ENCODE measurements at places on chromosomes 16 and 17. TPM values are rescaled to one million over a fixed set of nuclear protein-coding genes. Genes with fewer than 3 reads are reported as not detected.

GRCh38 chr16:23052908-23053580 lies 96.2 kb downstream of the USP31 start:
- no peak for DNase-seq
- no peak overlapping the region for H3K27ac ChIP-seq
- no peaks in the 10 kb centered on the region for H3K36me3 ChIP-seq
- H3K4me1 ChIP-seq, result no peaks in the 10 kb centered on the region
- H3K4me3 ChIP-seq, result no peak overlapping the region

Gene DNASE1L2
- polyA plus RNA-seq, result not detected

DNA sequence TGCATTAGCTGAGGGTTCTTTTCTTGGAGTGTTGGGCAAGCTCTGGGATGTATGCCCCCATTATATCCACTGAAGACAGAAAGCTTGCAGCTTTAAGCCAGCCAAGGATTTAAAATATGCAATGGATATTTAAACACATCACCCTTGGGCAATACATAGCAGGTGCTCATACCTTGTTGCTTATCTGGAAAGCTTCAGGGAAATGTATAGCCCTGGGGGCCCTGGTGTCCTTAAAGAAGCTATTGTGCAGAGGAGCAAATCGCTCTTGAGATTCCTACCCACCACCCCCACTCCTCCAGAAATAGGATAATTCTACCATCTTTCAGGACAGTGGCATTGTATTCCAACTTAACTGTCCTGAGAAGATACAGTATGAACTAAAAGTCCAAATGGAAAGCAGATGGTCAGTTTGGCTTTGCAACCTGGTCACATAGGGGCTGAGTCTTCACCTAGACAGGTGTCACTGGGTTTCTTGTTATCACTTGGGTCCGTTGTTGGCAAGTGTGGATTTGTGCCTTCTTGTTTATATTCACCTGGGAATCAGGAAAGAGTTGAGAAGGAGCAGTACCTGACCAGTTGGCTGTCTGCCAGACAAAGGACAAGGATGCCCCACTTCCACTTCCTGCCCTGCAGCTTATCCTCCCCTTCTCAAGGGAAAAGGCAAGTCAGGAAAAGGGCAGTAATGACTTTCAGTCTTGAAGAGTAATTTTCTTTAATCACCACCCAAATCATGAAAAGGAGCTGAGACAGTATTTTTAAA lies 3.4 kb downstream of the ANKRD40CL start:
- no peak overlapping the region for H3K27ac ChIP-seq
- H3K4me1 ChIP-seq, result peaks cover 7% of the 10 kb centered on the region
- H3K27me3 ChIP-seq, result no peaks in the 10 kb centered on the region
- no peak overlapping the region for H3K4me3 ChIP-seq

DNA sequence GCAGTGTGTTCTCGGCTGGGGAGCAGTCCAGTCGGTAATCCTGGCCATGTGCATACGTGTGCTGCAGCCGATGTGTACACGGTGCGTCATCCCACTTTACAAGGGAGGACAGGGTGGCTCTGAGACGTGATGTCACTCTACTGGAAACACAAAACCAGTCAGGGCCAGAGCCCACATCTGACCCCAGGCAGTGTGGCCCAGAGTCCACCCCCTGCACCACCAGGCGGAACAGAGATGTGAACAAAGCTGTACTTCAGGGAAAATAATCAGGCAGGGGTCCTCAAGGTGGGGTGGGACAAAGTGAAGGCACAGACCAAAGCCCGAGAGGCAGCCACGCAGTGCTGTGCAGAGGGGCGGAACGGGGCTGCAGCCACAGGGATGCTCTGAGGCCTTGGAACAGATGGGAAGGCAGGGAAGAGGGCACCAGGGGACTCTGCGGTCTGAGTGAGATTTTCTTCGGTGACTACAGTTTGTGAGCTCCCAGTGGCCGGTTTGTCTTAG lies 181.5 kb downstream of the ZNF423 start:
- no peak for DNase-seq
- no peaks in the 10 kb centered on the region for H3K36me3 ChIP-seq
- no peak overlapping the region for H3K27ac ChIP-seq
- no peak overlapping the region for H3K4me3 ChIP-seq

Gene SALL1
- polyA plus RNA-seq, result not detected

Gene TNFSF13
- polyA plus RNA-seq, result 0.68 TPM

DNA sequence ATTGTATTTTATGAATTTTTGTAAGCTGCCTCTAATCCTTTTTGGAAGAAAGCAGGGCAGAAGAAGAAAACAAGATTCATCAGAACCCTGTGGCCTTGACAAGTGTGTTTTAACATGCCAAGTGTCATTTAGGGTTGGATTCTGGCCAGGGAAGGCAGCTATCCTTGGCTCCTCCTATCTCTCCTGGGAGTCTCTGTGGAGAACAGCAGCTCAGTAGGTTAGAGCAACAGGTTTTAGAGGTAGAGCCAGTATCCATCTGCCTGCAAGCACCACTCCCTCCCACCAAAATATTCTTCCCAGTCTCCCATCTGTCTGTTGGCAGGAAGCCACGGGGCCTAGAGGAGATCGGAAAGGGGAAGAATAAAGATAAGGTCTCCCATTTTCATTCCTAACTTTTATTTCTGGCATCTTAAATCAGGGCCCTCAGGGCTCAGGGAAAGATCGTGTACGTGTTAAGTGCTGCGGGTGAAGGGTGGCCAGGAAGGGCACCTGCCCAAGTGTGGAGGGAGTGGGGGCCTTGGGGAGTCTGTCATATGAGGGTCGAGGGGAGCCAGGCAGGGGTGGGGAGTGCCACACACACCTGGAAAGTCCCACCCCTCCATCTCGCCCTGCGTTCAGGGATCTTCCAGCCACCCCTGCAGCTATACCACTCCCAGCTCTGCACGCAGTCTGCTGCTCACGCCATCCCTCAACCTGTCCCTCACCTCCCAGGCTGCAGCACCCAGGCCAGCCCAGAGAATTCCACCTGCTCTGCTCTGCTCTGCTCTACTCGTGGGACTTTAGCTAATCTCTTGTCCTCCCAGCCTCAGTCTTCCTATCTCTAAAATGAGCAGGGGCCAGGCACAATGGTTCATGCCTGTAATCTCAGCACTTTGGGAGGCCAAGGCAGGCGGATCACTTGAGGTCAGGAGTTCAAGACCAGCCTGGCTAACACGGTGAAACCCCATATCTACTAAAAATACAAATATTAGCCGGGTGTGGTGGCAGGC lies 17.1 kb upstream of the CPSF4L start:
- H3K27ac ChIP-seq, result no peak overlapping the region
- H3K36me3 ChIP-seq, result no peaks in the 10 kb centered on the region
- no peaks in the 10 kb centered on the region for H3K4me1 ChIP-seq
- no peak for DNase-seq
- H3K4me3 ChIP-seq, result no peak overlapping the region

GRCh38 chr16:55426865-55427484 lies 52.0 kb upstream of the MMP2 start:
- no peaks in the 10 kb centered on the region for H3K27me3 ChIP-seq
- H3K36me3 ChIP-seq, result no peaks in the 10 kb centered on the region
- H3K4me3 ChIP-seq, result no peak overlapping the region
- H3K27ac ChIP-seq, result no peak overlapping the region

Gene CPHXL2
- polyA plus RNA-seq, result not detected

GRCh38 chr16:86637744-86638143 lies 59.4 kb downstream of the FOXL1 start:
- H3K36me3 ChIP-seq, result no peaks in the 10 kb centered on the region
- no peak overlapping the region for H3K27ac ChIP-seq
- no peak for DNase-seq
- no peaks in the 10 kb centered on the region for H3K4me1 ChIP-seq
- H3K4me3 ChIP-seq, result no peak overlapping the region

Gene CYB5B
- 115 TPM for polyA plus RNA-seq

Gene MYH8
- not detected for polyA plus RNA-seq

DNA sequence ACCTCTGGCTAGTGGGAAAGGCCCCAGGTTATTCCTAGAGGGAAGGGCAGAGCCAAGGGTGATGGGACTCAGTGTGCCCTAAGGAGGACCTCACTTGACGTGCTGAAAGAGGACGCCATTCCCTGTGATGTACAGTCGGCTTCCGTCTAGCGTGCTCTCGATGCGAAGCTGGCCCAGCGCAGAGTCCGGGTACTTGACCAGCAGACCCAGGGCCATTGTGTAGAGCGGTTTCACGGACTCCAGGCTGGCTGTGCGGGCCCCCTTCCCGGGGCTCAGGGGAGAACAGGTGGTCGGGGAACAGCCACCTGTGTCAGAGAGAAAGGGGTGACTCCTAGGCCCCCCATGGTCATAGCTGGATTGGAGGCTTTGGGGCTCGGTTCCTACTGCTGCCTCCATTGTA lies 19.9 kb downstream of the PLEKHG4 start:
- H3K27me3 ChIP-seq, result no peaks in the 10 kb centered on the region
- H3K36me3 ChIP-seq, result no peaks in the 10 kb centered on the region
- no peak overlapping the region for H3K27ac ChIP-seq
- DNase-seq, result no peak
- no peaks in the 10 kb centered on the region for H3K4me1 ChIP-seq
- H3K4me3 ChIP-seq, result no peak overlapping the region

Gene MAPT
- polyA plus RNA-seq, result 0.39 TPM

Gene KRTAP17-1
- not detected for polyA plus RNA-seq

Gene GTF3C1
- 30.1 TPM for polyA plus RNA-seq

DNA sequence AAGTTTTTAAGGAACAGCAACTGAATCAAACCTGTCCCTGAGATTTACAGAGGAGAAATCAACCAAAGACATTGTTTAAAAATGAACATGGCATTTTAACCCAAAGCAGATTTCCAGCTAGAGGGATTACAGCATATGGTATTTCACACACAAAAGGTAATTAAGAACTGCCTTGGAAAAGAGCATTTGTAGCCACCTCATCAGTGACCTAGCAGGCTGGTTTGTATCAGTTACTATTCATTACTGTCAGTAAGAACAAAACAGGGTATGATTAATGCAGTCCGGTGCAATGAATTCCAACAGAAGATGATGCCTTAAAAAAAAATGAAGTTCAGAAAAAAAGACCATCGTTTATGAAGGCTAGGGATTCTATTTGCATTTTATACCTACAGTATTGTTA lies 219.9 kb downstream of the CHD9NB start:
- H3K27ac ChIP-seq, result no peak overlapping the region
- no peak for DNase-seq
- H3K4me1 ChIP-seq, result no peaks in the 10 kb centered on the region
- no peak overlapping the region for H3K4me3 ChIP-seq
- no peaks in the 10 kb centered on the region for H3K36me3 ChIP-seq
- H3K27me3 ChIP-seq, result no peaks in the 10 kb centered on the region

Gene RAC3
- polyA plus RNA-seq, result 0.44 TPM

DNA sequence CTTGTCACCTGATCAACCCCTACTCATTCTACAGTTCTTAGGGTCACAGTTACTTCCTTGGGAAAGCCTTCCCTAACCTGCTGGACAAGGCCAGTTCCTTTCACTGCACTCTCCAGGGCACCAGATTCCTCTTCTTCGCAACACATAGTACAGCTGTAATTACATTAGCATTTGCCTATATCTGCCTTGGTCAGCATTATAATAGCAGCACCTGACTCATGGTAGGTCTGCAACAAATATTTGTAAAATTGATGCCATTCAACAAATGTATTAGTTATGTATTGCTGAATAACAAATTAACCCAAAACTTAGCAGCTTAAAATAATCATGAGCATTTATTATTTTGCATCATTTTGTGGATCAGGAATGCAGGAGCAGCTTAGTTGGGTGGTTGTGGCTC lies 193.0 kb downstream of the IRX5 start:
- no peaks in the 10 kb centered on the region for H3K36me3 ChIP-seq
- DNase-seq, result no peak
- no peak overlapping the region for H3K27ac ChIP-seq
- H3K27me3 ChIP-seq, result no peaks in the 10 kb centered on the region
- no peaks in the 10 kb centered on the region for H3K4me1 ChIP-seq

Gene RAB11FIP4
- polyA plus RNA-seq, result 8.3 TPM

Gene SLFN14
- polyA plus RNA-seq, result not detected

- no peak for DNase-seq
- peaks cover 77% of the 10 kb centered on the region for H3K4me1 ChIP-seq
- H3K27me3 ChIP-seq, result no peaks in the 10 kb centered on the region
- no peak overlapping the region for H3K4me3 ChIP-seq
- no peak overlapping the region for H3K27ac ChIP-seq
Observed at GRCh38 chr17:67388986-67389385, 11.9 kb downstream of the PITPNC1 start.

Gene PLCD3
- 0.80 TPM for polyA plus RNA-seq

GRCh38 chr17:80474231-80474960 lies 2.0 kb downstream of the NPTX1 start:
- H3K4me1 ChIP-seq, result peaks cover 37% of the 10 kb centered on the region
- peak overlapping the region; percentile 24 for H3K4me3 ChIP-seq
- DNase-seq, result no peak
- peaks cover 9% of the 10 kb centered on the region for H3K27me3 ChIP-seq
- H3K36me3 ChIP-seq, result no peaks in the 10 kb centered on the region

- no peak overlapping the region for H3K4me3 ChIP-seq
- H3K4me1 ChIP-seq, result no peaks in the 10 kb centered on the region
- H3K27ac ChIP-seq, result no peak overlapping the region
- no peaks in the 10 kb centered on the region for H3K27me3 ChIP-seq
- no peaks in the 10 kb centered on the region for H3K36me3 ChIP-seq
Observed at GRCh38 chr16:77838597-77839255, 50.4 kb downstream of the VAT1L start.

All from CD4-positive, alpha-beta memory T cell (primary cell).